ENCODE measurements at places on chromosomes 12 and 14.

DNA sequence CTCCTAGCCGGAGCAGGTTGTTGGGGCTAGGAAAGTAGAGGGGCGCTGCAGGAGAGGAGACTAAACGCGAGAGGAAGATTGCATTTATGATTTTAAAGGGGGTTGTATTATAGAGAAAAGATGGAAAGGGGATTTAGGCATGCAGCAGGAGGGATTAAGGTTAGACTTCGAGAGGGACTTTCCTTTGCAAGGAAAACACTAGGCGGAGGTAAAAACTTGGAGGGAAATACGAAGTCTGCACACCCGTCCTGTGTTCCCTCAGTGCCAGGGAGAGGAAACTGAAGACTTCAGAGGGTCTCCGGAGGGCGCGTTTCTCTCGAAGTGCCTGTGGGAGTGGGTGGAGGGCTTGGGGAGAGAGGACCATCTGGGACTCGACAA lies 420 bp upstream of the PPP1R1A start:
- no peak for DNase-seq

- no peak for DNase-seq
Measured at GRCh38 chr14:93784878-93785277, 3.4 kb downstream of the PRIMA1 start.

DNA sequence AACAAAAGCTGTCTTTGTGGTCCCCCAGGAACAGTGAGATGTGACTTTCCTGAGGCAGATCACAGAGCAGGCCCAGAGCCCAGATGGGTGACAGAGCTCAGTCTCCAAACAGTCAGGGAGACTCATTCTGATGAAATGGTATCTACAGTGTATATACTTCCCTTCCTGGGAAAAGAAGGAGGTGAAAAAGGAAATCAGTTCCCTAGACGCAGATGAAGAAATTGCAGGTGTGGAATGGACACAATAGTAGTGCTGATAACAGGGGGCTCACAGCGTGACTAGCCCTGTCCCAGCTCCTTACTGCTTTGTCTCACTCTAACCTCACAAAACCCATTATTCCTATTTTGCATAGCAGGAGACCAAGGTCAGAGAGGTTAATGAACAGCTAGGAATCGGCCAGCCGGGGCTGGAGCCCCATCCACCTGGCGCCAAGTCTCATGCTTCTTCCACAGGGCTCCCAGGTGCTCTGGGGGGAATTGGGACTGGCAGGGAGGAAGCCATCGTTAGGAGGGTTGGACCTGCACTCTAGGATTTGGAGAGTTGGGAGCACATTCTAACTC lies 11.9 kb downstream of the KCNH3 start:
- DNase-seq: no peak

DNA sequence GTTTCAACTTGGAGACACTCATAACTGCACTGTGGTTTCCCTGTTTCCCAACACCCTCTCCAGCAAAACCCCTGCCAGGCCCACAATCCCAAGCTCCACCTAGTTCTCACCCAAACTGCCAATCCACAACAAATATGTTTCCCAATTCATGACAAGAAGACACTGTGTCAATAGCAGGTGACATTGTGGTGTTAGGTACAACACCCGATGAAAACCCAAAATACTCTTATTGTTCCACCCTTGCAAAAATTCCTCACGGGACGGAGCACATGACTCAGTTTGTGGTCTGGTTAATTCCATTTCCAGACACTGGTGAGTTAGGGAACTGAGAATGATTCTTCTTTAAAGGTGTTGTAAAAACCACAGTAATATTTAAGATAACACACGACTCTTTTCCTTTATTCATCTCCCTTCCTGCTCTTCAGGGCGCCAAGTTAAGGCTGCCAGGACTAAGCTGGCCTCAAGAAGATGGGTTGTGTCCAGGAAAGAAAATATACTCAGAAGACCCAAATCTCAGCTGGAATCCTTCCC lies 735.5 kb downstream of the MED13L start:
- DNase-seq: no peak

- no peak for DNase-seq
Measured at GRCh38 chr12:75658286-75658685, 146.9 kb upstream of the KRR1 start.

DNA sequence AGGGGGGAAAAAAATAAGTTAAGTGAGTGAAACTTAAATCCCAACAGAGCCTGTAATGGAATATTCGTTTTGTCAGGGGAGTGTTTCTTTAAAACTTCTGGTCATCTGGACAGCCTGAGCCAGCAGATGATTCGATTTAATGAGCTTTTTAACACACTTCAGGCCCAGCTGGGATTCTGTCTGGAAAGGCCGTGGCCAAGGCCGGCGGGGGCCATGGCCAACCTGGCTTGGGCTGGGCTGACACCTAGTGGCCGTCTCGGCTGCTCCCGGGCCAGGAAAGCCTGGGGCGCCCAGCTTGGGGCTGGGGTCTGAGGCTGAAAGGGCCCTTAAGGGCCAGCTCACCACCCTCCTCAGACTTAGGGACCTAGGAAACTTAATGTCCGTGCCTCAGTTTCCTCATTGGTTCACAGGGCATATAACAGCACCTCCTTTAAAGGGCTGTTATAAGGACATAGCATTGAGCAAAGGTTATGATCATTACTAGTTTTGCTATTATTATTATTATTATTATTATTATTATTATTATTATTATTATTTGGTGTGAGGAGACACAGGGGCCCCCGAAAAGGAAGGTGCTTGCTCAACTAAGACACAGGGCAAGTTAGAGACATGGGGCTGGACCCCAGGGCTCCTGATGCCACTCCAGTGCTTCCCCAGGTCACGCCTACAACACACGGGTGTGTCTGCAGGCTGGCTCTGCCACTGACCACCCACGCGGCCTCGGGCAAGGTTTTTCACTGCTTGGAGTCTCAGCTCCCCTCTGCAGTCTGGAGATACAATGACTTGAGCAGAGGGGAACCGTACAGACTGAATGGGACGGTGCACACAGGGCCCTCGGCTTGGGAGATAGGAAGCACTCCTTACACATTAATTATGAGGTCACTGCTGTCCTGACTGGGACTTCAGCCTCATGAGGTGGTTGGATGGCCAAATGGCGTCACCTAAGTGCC lies 84.0 kb downstream of the SYNE3 start:
- DNase-seq: no peak

DNA sequence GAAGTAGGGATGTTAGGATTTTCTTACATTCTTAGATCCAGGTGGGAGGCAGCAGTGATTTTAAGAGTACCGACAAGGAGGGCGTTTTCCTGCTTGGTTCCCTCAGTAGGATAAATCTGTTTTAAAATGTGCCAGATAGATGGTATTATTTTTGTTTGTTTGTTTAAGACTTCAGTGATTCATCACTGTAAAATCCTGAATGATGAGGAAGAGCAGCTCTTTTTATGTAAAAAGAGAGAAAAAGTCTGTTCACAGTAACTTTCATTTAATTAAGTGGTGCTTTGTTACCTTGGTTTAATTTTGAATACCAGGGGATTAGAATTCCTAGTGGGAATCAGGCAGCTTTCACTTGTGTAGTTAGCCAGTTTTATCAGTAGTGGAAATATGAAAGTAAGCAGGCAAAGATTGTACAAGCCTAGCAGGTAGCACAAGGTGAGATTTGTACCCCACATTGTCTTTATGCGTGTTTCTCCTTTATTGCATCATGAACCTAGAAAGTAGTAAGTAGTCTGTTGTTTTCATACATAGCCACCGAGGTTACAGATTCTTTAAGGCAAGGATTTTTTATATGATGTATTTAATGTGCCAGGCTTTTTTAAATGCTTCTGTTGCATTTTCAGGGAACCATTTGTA lies 349.6 kb downstream of the CCDC91 start:
- no peak for DNase-seq

DNA sequence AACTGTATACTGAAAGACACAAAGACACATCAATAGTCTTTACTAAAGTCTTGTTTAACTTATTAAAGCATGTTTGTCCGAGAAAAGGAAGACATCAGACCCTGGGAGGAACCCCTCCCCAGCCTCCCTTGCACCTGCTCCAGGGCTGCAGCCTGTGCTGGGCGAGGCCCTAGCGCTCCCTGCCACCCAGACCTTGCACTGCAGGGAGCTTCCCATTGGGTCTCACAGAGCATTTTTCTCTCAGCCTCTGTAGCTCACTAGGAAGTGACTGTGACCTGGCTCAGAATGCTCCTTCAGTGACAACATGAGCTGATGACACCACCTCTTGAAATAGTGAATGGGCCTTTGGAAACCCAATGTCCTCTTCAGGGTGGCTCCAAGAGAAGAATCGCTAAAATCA lies 461.2 kb downstream of the TMEM121 start:
- no peak for DNase-seq
